ENCODE measurements at places on chromosomes 1 and 21.

DNA sequence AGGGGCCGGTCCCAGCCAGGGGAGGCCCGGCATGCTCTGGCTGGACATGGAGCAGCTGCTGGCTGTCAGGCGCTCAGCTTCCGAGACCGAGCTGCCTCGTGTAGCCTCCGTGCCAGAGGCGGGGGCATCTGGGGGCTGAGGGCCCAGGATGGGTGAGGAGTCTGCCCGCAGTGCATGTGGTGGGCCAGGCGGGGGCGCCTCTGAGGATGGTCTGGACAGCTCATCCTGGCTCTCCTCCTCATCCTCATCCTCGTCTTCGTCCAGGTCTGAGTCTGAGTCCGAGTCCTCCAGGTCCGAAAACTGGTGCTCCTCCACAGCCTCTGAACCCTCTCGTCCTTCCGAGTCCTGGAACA, 28.9 kb upstream of the EDN2 start:
- DNase-seq: no peak

GRCh38 chr1:110606657-110607535, 738 bp upstream of the KCNA2 start:
- no peak for DNase-seq

DNA sequence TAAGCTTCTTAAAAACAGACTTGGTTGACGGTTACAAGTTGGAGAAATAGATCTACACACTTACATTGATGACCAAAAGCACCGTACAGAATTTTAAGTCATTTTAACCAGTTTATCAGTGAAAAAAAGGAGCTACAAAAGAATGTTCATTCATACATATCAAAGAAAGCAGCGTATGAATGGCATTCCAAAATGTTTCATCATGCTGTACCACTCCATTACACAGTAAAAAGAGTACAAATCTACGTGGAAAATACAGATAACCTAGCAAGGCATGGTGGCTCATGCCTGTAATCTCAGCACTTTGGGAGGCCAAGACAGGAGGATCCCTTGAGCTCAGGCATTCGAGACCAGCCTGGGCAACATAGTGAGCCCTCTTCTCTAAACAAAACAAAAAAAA, 40.3 kb downstream of the ZZZ3 start:
- DNase-seq: no peak

- DNase-seq: no peak
These were observed 39.0 kb downstream of the SNAP47 start for GRCh38 chr1:227774051-227774731.

DNA sequence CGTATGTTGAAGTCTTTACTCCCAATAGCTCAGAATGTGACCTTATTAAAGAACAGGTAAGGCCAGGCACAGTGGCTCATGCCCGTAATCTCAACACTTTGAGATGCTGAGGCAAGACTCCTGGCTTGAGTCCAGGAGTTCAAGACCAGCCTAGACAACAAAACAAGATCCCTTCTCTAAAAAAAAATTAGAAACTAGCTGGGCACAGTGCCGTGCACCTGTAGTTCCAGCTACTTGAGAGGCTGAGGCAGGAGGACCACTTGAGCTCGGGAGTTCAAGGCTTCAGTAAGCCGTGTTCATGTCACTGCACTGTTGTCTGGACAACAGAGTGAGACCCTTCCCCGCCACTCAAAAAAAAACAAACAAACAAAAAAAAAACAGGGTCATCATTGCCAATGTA, 171.3 kb downstream of the RERE start:
- no peak for DNase-seq

Data from cerebellar cortex (tissue), 1 donor.